Fibroblast of skin of right biceps (primary cell): ENCODE measurements at places on chromosomes 11 and 22.

DNA sequence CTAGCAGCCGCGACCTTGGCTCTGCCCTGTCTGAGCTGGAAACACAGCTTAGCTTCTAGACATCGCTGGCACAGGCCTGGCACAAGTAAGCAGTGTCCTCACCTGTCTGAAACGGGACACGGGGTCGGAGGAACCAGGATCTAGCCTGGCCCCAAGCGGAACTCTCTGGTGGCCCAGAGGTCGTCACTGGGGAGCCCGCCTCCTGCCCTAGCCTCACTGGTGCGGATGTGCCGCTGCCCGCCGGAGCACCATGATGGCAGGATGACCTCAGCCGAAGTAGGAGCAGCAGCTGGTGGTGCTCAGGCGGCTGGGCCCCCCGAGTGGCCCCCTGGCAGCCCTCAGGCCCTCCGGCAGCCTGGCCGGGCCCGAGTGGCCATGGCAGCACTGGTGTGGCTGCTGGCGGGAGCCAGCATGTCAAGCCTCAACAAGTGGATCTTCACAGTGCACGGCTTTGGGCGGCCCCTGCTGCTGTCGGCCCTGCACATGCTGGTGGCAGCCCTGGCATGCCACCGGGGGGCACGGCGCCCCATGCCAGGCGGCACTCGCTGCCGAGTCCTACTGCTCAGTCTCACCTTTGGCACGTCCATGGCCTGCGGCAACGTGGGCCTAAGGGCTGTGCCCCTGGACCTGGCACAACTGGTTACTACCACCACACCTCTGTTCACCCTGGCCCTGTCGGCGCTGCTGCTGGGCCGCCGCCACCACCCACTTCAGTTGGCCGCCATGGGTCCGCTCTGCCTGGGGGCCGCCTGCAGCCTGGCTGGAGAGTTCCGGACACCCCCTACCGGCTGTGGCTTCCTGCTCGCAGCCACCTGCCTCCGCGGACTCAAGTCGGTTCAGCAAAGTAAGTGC, 871 bp downstream of the SLC35E4 start:
- no peak for DNase-seq

- DNase-seq = peak; percentile 12
These were observed 200.9 kb downstream of the AASDHPPT start for GRCh38 chr11:106278391-106278790.

GRCh38 chr11:8233691-8234424, 29.8 kb downstream of the LMO1 start:
- peak; percentile 42 for DNase-seq

DNA sequence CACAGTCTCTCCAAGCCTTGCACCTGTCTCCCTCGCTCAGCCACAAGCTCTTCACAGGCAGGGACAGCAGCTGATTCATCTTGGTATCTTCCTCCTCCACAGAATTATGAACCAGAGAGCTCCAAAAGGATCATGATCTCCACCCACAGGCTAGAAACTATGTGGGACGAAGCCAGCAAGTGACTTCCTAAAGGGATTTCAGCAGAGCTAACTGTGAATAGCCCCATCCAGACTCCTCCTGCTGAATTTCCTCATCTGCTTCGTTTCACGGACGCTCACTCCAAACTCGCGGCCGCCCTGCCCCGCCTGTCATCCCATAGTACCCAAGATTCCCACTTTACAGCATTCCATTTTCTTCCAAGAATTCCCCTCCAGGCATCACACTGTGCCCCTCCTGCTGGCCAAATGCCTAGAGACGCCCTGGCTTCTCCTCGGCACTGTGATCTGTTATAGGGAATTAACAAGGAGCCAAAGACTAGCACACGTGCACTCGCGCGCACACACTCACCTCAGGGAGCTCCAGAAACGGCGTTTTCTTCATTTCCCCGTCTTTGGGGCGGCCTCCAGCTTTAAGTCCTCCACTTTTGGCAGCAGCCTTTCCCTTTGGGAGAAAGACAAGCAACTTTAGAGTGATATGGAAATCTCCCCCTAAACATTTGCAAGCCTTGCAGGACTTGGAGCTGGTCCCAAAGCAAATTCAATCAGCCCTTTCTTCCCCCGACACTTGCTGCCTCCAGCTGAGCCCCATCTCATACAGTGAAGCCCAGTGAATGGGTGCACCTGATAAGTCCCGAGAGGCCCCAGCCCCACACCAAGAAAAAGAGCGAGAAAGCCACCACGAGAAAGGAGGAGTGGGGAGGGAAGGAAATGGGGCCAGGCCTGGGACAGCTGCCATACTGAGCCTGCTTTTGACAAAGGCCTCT, 35.5 kb downstream of the SPATA19 start:
- no peak for DNase-seq

- no peak for DNase-seq
These were observed 558.4 kb upstream of the CADM1 start for GRCh38 chr11:116062490-116063171.

- no peak for DNase-seq
These were observed 14.4 kb upstream of the SPTBN2 start for GRCh38 chr11:66743271-66743968.

DNA sequence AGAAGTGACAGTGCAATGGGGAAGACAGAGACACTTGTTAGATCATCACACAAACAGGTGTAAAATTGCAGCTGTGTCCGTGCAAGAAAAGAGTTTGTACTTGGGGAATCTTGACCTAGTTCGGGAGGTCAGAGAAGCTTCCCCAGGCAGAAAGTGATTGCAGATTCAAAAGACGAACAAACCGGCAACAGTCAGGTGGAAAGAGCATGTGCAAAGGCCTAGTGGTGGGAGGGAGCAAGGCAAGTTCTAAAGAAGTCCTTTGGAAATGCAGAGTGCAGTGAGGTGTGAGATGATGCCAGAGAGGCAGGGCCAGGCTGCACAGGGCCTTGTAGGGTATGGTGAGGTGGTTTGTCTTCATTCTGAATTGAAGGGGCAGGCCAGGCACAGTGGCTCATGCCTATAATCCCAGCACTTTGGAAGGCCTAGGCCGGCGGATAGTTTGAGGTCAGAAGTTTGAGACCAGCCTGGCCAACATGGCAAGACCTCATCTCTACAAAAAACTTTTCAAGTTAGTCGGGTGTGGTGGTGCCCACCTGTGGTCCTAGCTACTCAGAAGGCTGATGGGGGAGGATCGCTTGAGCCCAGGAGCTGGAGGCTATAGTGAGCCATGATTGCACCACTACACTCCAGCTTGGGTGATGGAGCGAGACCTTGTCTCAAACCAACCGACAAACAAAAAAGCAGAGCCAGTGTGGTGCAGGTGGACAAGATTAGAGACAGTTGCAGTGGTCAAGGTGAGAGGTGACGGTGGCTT, 1.9 kb upstream of the ESS2 start:
- DNase-seq = no peak

DNA sequence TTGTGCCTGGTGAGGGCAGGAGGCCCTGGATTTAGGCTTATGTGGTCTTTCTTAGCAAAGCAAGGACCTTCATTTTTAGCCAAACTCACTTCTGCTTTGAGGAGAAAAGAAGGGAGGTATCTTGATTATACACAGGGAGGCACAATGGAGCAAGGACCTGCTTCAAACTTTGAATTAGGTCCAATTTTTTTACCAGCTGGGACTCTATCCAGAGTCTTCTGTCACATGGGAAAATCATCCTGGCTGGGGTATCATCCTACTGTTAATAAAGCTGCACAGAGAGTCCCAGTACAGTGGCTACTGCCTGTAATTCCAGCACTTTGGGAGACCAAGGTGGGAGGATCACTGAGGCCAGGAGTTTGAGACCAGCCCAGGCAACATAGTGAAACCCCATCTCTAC, 87.8 kb downstream of the CWC15 start:
- no peak for DNase-seq

- DNase-seq = peak; percentile 57
These were observed 51.1 kb upstream of the MUC15 start for GRCh38 chr11:26623076-26623659.

DNA sequence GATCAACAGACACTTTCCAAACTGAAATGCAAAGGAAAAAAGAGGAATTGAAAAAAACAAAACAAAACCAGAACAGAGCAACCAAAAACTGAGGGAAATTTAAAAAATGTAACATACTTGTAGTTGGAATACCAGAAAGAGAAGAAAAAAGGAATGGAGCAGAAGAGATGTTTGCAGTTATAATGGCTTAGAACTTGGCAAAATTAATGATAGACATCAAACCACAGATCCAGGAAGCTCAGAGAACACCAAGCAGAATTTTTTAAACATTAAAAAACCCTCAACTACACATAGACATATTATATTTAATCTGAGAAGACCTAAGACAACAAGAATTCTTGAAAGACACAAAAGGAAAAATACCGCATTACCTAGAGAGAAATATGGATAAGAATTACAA, 46.1 kb downstream of the ASCL2 start:
- DNase-seq = no peak

DNA sequence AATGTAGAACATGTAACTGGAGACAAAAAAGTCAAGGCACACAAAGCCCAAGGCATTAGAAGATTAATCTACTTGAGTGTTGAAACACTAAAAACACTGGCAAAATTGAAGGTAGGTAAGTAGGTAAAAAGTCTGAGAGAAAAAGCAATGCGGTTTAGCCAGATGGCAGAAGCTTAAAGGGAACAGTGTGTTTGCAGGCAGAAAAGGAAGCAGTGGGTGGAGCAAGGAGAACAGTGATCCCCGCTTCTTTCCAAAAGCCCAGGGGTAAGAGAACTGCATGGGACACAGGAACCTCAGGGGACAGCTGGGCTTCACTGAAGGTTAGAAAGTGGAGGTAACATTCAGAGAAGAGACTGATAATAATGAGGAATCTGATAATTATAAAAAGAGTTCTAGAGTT, 16.0 kb downstream of the MRE11 start:
- no peak for DNase-seq

DNA sequence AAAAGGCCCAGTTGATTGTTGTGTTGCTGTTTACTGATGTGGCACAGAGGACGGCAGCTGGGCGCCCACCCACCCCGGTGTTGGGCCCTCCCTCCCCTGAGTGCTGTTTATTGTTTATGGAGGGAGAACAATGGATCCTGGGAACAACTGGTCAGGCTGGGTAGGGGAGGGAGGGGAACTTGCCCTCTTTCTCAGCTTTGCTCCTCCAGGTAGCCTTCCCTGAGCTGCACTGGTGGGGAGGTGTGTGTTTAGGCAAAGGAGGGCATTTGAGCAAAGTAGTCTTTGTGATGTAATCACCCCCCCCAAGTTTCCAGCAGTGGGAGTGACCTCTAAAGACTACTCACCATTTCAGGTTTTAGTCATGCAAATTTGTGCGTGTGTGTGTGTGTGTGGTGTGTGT, 1035.3 kb downstream of the NTM start:
- DNase-seq = peak; percentile 36

DNA sequence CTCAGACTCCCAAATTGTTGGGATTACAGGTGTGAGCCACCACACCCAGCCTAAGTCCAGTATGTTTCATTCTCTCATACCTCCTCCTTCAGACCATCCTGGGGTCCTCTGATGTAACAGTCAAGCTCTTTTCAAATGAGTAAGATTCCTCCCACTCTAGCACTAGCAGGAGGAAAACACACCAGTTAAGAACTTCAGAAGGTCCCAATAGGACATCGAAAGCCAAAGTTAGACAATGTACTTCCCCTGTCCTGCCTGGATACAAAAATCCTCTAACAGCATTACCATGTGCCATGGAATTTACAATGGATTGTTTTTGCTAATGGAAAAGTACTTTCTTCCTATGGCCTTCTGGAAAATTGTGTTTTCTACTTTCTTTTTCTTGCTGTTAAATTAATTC, 67.1 kb downstream of the CCDC34 start:
- no peak for DNase-seq

GRCh38 chr11:120400564-120401364, 64.6 kb downstream of the ARHGEF12 start:
- peak; percentile 98 for DNase-seq

DNA sequence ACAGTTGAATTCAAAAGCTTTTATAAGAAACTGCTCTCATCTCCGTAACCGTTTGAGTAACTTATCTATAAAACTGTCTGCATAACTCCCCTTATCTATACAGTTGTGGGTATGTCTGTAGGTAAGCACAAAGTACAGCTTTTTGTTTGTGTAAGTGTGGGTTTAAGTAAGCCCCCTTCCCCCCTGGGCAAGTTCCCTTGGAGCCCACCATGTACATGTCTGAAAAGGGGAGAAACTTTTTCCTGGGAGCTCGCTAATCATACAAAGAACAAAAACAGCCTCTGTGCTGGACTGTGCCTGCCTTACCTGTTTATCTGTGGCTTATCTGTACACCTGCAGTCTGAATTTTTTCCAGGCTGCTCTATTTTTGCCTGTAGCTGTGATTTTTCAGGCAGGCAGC, 36.3 kb upstream of the TMEM45B start:
- no peak for DNase-seq

GRCh38 chr22:26135806-26136205, 33.5 kb upstream of the SEZ6L start:
- DNase-seq = no peak

DNA sequence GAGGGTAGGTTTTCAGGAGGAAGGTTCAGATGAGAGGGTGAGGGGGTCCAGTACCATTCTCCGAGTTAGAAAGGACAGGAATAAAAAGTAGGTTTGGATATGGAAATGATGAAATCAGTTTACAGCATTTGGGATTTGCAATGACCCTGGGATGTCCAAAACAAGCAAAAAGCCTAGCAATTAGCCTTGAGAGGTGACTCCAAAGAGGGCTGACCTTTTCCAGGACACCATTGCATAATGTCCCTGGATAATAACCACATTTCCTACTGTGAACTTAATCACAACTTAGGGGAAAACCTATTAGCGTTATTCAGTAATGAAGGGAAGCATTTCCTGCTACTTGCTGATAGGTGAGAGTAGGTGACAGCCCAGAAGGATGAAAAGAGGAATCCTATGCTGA, 101.4 kb upstream of the ARHGAP42 start:
- DNase-seq = no peak

DNA sequence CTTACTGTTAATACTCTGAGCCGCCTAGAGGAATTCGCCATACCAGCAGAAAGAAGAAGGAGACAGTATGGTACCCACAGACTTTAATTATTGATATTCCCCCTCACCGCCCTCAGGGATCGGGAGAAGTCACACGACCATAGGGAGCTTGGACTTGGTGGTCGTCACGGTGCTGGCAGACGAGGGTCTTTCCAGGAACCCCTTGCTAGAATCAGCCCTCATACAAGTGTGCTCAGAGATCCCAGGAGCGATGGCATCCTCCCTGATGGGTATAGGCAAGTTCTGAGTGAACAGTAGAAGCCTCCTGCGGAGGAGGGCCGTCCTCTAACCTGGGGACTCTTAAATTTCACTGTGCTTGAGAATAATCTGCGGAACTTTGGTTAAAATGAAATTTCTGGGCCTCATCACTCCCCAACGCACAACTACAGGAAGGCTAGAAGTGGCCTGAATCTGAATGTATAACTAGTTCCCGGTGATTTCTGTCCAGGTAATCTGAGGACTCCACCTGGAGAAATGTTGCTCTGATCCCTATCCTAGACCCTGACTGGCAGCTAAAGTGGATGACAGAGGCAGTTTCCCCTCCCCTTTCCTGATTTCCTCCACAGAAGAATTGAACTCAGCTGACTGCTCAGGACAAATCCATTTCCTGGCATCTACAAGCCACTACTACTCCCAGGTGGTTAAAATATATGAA, 4.5 kb downstream of the VSIG2 start:
- DNase-seq = no peak

- no peak for DNase-seq
These were observed 78.7 kb downstream of the ZNRF3 start for GRCh38 chr22:28962042-28962554.
